NCI-H1105 treated with DMSO at 0.1 percent for 48 hours (cell line): ENCODE measurements at places on chromosomes 1 and 21.

- no peak for DNase-seq
Measured at GRCh38 chr1:226974544-226975258, 34.6 kb downstream of the COQ8A start.

DNA sequence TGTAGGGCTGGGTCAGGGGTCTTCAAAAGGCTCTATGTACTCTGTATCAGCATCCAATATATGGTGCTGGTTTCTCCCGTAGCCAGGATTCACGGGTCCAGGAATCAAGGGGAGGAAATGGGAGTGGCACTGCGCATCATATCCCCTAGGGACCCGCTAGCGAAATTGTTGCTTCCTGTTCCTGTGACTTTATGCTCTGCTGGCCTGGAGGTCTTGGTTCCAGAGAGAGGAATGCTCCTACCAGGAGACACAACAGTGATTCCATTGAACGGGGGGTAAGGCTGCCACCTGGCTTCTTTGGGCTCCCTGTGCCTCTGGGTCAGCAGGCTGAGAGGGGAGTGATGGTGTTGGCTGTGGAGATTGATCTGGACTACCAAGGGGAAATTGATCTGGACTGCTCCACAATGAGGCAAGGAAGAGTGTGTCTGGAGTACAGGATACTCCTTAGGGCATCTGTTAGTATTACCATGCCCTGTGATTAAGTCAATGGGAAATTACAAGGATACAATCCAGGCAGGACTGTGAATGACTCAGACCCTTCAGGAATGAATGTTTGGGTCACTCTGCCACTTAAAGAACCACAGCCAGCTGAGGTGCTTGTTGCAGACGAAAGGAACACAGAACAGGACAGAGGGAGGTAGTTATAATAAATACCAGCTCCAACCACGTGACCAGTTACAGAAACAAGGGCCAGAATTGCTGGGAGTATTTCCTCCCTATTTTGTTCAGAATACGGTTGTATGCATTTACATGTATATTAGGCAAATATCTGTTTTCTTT, 10.2 kb downstream of the SPSB1 start:
- DNase-seq, result no peak

GRCh38 chr1:60169206-60169605, 95.6 kb upstream of the C1orf87 start:
- no peak for DNase-seq

- no peak for DNase-seq
Measured at GRCh38 chr21:27953340-27954045, 986.6 kb upstream of the ADAMTS5 start.

GRCh38 chr1:101241485-101242225, 4.8 kb downstream of the S1PR1 start:
- no peak for DNase-seq

GRCh38 chr1:41101950-41102607, 80.6 kb upstream of the SLFNL1 start:
- peak; percentile 41 for DNase-seq

DNA sequence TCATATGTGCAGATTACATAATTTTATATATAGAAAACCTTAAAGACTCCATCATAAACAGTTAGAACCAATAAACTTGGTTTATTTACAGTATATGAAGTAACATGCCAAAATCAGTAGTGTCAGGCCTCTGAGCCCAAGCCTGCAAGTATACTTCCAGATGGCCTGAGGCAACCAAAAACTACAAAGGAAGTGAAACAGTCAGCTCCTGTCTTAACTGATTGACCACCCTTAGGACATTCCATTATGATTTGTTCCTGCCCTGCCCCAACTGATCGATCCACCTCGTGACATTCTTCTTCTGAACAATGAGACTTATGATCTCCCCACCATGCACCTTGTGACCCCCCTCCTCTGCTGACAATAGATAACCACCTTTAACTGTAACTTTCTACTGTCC, 630.3 kb downstream of the AMY1C start:
- no peak for DNase-seq

- no peak for DNase-seq
Measured at GRCh38 chr1:15386164-15386749, 23.4 kb upstream of the EFHD2 start.

DNA sequence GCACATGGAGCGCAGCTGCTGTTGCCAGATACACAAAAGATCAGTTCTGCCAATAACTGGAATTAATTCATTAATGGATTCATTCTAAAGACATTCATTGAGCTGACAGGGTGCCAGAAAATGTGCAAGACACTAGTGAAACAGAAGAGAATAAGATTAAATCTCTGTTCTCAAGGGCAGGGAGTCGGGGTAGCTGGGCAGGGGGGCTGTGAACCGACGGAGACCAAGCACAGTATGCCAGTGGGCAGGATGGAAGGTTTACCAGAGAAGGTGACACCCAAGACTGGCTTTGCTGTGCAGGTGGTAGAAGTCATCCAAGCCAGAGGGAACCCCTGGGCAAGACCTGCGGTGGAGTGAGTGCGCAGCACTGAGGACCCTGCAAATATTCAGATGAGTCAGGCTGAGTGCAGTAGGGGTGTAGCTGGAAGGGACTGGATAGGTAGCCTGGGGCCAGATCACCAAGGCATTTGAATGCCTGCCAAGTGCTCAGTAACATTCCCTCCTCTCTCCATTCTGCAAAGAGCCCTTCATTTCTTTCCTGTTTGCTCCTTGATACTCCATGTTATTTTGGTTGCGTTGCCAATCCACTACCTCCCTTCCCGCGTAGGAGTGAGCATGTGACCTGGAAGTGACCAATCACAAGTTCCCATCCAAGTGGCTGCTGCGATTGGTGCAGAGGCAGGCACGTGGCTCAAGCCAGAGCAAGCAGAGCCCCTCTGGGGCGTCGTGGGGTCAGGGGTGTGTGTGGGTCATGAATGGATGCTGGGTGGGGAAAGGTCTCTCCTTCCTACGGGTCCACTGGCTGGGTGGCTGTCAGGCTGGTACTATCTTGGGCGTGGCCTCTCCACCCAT, 413.1 kb downstream of the PTPRU start:
- DNase-seq, result peak; percentile 31

DNA sequence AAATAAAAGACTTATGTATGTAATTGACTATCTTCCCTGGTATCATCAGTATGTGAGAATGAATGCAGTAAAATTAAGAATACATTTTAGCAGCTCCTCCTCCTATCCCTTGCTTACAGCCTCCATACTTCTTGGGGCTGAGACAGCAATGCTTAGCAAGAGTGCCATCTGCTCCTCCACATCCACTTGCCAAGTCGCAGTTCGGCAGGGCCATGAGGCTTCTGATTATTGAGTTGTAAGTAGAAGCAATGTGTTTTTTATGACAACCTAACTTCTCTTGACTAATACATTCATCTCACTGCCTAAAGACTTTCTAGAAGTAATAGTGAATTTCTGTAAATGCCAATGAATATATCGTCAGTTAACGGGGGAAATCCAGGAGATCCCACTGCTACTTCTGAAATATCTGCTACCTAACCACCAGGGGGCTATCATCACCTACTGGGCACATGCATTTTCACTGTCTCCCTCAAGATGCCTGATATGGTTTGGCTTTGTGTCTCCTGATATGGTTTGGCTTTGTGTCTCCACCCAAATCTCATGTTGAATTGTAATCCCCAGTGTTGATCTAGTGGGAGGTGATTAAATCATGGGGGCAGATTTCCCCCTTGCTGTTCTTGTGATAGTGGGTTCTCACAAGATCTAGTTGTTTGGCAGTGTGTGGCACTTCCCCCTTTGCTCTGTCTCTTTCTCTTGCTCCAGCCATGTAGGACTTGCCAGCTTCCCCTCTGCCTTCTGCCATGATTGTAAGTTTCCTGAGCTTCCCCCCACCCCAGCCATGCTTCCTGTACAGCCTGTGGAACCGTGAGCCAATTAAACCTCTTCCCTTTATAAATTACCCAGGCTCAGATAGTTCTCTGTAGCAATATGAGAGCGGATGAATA, 59.6 kb downstream of the EXTL2 start:
- no peak for DNase-seq

DNA sequence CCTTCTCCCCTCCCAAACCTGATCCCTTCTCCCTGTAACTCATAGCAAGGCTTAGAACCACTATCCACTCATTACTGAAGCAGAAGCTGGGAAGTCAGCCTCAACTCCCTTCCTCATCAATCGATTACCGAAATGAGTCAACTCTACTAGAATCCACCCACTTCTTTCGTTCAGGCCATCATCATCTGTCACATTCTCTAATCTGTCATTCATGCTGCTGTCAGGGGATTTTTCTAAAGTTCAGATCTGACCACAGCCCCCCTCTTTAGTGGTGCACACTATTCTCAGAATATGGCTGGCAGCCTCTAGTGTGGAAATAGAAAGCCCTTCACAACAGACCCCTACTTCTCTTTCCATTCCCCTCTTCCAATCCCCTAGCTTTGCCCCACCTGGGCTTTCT, 5.1 kb downstream of the NT5C1A start:
- no peak for DNase-seq

- DNase-seq, result no peak
Measured at GRCh38 chr1:234915924-234916675, 212.5 kb downstream of the TOMM20 start.

DNA sequence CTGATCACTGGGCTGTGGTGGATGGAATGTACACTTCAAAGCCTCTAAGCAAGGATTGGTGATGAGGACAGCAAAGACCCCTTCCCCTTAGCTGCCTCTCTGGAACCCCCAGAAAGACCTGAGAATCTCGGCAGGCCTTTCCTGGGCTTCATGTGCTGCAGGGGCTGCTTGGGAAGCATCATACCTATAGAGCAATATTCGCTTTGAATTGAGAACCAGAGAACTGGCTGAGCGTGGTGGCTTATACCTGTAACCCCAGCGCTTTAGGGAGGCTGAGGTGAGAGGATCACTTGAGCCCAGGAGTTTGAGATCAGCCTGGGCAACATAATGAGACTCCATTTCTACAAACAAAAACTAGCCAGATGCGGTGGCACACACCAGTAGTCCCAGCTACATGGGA, 22.0 kb downstream of the CSF1 start:
- DNase-seq, result no peak

GRCh38 chr1:172818841-172819527, 160.1 kb downstream of the FASLG start:
- no peak for DNase-seq

- no peak for DNase-seq
Measured at GRCh38 chr1:96240438-96240837, 481.1 kb upstream of the PTBP2 start.

- no peak for DNase-seq
Measured at GRCh38 chr21:41600556-41600955, 92.6 kb upstream of the TMPRSS2 start.

GRCh38 chr21:43812957-43813655, 23.7 kb downstream of the RRP1 start:
- no peak for DNase-seq

- no peak for DNase-seq
Measured at GRCh38 chr1:46493316-46494032, 3.8 kb downstream of the DMBX1 start.

GRCh38 chr1:30920827-30921226, 12.3 kb upstream of the SDC3 start:
- no peak for DNase-seq

DNA sequence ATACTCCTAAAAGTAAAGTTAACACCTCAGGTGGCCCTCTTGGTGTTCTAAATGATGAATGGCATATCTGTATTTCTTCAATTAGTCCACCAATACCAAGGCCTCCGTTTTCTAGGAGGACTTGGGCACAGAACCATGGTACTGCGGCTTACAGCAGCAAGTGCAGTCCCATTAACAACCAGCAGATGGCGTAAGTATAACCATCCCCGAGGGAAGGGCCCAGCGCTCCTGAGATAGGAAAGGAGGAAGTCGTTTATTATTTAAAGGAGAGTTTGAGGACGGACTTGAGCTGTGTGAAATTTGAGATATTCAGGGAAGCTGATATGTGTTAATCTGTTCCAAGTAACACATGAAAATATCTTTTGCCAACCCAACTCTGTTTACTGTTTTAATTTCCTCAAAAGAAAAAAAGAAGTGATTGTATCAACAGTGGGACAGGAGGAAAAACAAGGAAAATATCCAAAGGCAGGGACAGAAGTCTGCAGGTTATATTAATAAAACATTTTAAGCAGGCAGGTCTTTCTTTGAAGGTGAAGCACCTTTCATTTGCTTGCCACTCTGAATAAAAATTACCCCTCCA, 37.7 kb upstream of the KCNJ15 start:
- peak; percentile 65 for DNase-seq

- DNase-seq, result no peak
Measured at GRCh38 chr1:93078638-93078985, 471 bp upstream of the MTF2 start.

GRCh38 chr1:55696181-55696754, 481.1 kb upstream of the USP24 start:
- no peak for DNase-seq

DNA sequence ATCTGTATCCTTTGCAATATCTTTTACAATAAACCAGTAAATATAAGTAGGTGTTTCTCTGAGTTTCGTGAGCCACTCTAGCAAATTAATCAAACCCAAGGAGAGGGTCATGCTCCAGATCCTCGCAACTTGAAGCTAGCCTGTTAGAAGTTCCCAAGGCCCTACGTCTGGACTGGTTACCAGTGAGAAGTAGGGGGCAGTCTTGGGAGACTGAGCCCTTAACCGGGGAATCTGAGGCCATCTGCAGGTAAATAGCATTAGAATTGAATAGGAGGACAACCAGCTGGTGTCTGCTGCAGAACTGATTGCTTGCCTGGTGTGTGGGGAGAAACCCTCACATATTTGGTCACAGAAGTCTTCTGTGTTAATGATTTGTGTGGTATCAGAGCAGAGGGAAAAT, 190.5 kb downstream of the RYR2 start:
- DNase-seq, result no peak

DNA sequence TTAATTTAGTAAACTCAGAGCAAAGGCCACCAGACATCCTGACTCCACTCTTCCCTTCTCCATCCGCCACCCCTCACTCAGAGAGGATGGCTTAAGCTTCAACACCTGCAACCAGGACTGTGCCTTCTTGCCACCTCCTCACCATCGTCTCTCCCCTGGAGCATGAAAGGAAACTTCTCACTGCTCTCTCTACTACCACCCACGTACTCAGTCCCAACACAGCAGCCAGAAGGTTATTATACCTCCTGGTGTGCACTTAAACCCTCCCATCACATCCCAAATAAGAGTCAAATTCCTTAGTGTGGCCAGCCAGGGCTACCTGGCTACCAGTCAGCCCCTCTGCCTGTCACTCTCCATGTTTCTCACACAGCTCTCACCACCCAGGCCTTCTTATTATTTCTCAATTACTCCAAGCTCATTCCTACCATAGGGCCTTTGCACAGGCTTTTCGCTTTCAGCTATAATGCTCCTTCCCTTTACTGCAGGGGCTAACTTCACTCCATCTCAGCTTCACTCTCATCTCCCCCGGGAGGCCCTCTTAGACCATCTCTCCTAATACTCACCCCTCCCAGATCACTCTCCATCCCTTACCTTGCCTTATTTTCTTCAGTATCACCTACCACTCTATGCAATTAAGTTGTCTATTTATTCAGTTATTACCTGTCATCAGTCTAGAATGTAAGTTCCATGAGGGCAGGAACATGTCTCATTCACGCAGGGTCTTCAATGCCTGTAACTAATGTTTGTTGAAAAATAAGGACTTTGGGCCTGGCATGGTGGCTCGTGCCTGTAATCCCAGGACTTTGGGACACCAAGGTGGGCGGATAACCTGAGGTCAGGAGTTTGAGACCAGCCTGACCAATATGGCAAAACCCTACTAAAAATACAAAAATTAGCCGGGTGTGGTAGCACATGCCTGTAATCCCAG, 137.5 kb downstream of the TOMM20 start:
- DNase-seq, result no peak

GRCh38 chr1:118042501-118042900, 113.0 kb downstream of the WDR3 start:
- DNase-seq, result no peak
